ENCODE measurements at places on chromosomes 6 and 20.

DNA sequence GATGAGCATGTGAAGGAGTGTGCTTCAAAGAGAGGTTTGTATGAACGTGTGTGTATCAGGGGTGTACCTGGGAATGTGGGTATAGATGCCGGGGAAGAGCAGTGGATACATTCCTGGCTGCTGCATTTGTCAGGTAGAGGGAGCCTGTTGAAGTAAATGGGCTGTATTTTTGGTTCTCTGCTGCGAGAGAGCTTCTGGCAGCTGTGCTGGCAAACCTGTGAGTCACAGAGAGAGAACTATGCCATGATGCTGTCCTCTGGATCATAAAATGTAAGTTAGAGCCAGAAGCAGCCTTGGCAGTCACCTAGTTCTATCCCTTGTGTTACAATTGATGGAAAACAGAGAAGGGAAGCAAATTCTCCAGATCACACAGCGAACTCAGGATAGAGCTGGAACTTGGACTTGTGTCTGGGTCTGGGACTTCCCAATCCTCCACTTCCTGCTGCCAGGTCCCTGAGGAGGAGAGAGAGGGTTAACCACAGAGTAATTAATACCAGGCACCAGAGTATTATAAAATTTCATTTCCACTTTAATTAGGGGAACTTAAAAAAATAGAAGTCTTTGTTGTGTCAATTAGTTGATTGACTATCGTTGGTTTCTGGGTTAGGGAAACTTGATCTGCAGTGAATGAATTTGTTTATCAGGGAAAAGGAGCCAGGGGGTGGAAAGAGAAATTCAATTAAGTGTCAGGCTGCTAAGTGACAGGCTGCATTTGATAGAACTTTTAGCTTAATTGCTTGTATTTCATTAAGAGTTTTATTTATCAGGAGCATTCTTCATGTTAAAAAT is 41.1 kb upstream of the GTSF1L start:
- no peak for DNase-seq

- DNase-seq: no peak
These were observed 12.0 kb upstream of the VAPB start for GRCh38 chr20:58377017-58377416.

DNA sequence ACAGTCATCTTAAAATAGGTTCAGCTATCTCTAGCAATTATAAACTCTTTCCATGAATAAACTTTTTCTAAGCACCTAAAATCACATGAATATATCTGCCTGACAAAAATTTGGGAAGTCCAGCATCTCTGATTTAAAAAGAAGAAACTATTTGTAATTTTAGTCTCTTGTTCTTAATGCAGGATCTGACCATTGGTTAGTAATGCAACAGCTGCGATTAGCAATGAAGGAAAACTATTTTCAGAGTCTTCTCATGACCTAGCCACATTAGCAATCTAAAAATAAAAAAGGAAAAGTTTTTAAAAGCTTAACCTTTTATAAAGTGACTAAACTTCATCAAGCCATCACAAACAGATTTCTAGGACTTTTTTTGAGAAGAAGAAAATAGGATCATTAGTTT is 97.5 kb downstream of the PTPRK start:
- DNase-seq: no peak

GRCh38 chr6:16741112-16742016 is 19.9 kb downstream of the ATXN1 start:
- DNase-seq: no peak

DNA sequence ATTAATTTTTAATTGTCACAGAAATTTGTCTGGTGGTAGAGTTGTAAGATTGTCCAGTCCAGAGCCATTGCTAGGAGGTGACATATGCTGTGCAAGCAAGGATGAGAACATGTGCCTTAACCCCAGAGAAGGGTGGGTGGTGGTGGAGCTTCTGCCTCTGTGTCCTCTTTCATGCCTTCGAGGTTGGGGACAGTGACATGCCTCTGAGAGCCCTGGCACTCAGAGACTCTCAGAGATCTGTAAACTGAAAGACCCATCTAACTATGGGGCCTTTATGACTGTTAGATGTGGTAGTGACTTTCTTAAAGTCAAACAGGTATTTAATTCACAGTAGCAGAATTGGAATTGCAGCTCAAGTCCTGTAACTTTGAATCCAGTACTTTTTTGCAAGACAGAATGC is 132.4 kb downstream of the JARID2 start:
- DNase-seq: no peak

DNA sequence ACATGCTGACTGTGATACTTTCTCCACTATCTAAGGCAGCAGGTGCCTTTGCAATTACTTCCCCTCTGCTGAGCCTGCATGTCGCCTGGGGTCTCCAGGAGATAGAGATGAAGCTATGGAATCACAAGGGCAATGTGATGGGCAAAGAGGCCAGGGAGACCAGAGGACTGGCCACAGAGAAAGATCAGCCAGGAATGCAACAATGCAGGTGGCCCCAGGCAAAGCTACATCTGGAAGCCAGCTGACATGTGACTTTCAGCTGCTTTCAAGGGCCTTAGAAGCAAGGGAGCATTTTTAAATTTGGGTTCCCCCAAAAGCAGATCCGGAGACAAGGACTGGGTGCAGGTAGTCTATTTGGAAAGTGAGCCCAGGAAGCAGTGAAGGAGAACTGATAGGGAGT is 107.9 kb upstream of the SRSF6 start:
- DNase-seq: no peak

- DNase-seq: no peak
These were observed 244.7 kb upstream of the SPTLC3 start for GRCh38 chr20:12764053-12764452.

GRCh38 chr20:63028461-63028921 is 21.7 kb upstream of the BHLHE23 start:
- DNase-seq: no peak

DNA sequence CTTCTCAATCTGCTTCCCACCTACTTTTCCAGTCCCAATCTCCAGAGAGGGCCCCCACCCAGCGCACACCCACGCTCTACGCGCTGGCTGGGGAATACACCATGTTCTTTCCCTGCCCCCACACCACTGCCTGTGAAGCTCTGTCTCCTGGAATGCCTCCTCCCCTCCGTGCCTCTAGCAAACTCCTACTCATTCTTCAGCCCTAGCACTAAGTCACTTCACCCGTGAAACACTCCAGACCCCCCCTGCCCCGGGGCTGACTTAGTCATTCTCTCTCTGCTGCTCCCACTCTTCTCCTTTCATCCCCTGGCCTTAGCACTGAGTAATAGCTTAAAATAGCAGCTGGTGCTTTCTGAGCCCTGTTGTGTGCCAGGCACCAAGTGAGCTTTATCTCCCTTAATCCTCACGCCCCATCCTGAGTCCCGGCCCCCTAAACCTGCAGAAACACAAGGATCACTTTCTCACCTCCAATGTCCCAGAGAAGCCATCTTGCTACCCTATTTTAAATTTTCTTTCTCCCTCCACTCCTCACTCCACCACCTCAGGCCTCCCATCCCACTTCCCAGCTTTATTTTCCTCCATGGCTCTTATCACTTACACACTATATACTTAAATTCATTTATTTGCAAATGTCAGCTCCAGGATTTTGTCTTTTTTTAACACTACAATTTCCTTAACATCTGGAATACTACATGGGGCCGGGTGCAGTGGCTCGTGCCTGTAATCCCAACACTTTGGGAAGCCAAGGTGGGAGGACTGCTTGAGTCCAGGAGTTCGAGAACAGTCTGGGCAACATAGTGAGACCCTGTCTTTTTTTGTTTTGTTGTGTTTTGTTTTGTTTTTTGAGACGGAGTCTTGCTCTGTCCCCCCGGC is 6.3 kb upstream of the PARD6B start:
- no peak for DNase-seq

DNA sequence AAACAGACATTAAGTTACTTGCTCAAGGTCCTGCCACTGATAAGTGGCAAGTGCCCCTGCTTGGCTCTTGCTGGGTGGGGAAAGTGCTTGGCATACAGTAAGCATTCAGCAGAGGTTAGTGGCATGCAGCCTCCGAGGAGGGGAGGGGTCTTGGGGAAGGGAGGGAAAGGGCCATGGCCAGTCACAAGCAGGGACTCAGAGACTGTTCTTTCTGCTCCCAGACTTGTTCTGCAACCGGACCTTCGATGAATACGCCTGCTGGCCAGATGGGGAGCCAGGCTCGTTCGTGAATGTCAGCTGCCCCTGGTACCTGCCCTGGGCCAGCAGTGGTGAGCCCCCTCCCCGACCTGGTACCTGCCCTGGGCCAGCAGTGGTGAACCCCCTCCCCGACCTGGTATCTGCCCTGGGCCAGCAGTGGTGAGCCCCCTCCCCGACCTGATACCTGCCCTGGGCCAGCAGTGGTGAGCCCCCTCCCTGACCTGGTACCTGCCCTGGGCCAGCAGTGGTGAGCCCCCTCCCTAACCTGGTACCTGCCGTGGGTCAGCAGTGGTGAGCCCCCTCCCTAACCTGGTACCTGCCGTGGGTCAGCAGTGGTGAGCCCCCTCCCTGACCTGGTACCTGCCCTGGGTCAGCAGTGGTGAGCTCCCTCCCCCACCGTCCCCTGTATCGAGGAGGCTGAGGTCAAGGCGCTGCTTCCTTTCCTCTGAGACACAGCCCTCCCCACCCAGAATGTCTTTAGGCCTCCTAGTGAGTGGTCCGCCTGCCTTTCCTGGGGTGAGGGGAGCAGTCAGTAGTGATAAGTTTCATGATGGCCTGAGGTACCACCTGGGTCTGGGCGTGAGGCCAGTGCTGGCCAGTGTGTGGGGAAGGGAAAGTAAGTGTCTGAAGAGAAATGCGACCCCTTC is 8.9 kb downstream of the GLP1R start:
- DNase-seq: no peak

DNA sequence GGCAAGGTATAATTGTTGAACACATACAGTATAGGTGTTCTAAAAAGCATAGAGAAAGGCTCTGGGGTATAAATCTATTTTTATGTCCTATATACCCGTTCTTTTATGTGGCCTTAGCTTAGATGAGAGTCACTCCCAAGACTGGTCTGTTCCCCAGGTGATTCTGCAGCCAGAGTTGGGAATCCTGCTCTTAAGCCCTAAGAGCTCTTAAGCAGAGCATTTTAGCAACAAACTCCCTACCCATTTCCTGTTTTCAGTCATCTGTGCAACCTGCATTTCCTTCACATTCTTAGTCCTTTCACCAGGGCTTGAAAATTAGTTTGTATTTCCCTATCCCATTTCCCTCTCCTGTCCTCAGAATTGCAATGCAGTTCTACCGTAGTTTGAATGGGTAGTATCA is 166.1 kb downstream of the HS3ST5 start:
- DNase-seq: no peak

GRCh38 chr6:168121303-168121665 is 42.3 kb upstream of the FRMD1 start:
- DNase-seq: no peak

DNA sequence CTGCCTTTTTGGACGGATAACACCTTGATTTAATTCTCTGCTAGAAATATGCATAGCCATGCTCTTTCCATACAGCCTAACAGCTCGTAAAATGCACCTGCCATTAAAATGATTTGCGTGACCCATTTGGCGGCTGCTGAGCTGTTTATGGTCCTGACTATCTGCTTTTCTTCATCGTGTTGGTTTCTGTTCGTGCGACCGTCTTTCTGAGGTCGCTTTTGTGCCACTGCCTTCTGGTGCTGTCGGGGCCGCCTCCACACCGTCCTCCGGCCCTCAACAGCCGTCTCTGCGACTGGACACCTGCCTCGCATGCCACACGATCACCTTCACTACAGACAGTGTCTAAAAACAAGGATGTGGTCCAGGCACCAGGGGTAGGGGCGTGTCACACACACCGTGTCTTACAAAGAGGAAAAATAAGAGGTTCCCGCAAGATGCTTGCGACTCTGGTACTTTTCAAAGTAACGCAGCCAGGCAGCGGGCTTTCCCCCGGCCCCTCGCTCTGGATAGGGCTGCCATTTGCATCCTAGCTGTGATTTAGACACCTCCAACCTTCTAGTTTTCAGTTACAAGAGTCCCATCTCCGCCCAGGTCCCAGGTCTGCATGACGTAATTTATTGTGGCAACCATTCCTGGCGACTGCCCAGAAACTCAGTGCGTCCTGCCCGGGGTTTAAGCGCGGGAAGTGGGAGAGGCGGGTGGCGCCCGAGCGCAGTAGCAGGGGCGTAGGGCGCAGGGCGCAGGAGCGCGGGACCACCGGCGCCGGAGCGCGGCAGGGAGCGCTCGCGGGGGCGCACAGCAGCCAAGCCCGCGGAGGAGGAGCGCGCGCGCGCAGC is at the start of gene STMND1:
Gene STMND1, plus strand, starts transcription at position 629 of the 836 bp plus-strand sequence. CDS start 208 bp downstream, outside the sequence.
- DNase-seq: no peak

GRCh38 chr6:125197795-125198269 is 44.3 kb downstream of the TPD52L1 start:
- no peak for DNase-seq

- no peak for DNase-seq
These were observed 47.9 kb upstream of the IL17A start for GRCh38 chr6:52138284-52138683.

- no peak for DNase-seq
These were observed 7.0 kb upstream of the CDK19 start for GRCh38 chr6:110822249-110822648.

DNA sequence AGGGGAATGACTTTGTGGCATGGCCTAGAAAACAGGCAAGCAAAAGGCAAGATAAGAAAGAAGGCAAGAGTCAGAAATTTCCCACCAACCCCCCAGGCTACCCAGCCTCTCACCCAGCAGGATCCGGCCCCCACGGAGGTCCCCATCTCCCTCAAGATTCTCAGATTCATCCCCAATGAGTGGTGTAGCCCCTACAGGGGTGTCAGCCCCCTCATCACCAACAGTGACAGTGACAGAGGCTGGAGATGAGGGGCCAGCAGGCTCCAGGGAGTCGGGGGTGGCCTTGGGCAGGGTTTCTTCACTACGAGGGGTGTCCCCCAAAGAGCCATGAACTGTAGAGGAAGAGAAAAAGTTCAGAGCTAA is 1.0 kb downstream of the EHMT2 start:
- DNase-seq: no peak

GRCh38 chr6:111192911-111193555 is 105.7 kb downstream of the SLC16A10 start:
- DNase-seq: no peak

DNA sequence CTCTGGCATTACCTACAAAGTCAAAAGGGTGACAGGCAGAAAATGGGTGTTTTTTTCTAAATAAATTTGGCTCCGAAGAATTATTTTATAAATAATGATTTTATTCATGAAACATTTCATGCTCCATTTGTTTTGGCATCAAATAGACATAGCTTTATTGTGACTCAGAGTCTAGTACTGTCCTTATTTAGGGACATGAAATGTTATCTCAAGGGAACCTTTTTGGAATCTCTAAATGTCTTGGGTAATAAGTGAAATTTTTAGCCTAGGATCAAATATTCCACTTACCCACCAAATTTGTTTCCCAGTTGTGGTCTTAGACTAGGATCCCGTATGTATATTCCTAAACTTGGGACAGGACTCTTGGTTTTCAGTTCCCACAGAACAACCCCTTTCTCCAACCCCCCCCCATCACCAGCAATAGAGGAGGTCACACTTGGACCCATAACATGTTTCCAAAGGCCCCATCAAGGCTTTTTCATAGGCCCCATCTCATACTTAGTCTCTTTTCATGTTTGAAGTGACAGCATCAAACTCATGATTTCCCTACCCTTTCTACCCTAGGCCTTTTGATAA is 81.8 kb downstream of the JAG1 start:
- no peak for DNase-seq

GRCh38 chr6:158770533-158771330 is 48.4 kb downstream of the EZR start:
- no peak for DNase-seq
